ENCODE measurements at places on chromosomes 6 and 20.
A peak's percentile ranks its signal among the peaks of the same experiment; 100 is the strongest.

DNA sequence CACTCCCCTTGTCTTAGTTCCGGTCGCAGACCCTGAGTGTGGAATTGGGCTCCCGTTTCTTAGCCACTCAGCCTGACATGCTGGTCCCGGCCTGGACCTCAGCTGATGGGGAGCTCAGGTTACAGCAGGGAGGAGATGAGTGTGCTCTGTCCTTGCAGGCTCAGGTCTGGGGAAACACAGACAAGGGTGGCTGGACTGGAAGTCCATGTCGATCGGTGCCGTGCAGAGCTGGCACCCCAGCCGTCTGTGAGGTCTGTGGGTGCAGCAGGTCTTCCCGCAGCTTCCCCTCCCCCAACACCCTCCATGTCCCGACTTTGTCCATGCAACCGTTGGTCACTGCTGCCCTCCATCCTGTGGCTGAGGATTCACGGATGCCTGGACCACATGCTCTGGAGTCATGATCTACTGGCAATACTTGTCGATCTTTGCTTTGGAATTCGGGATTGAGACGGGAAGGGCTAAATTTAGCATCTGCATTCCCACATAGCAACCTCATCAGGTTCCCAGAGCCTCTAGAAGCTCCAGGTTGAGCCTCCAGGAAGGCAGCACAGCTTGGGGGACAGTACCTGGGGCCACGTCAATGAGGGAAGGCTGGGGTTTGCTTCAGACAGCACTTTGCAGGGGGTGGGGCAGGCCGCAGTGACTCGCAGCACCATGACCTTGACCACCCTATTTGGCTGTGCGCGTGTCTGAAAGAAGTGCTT, 118.8 kb downstream of the PSMB1 start:
- DNase-seq, result no peak

DNA sequence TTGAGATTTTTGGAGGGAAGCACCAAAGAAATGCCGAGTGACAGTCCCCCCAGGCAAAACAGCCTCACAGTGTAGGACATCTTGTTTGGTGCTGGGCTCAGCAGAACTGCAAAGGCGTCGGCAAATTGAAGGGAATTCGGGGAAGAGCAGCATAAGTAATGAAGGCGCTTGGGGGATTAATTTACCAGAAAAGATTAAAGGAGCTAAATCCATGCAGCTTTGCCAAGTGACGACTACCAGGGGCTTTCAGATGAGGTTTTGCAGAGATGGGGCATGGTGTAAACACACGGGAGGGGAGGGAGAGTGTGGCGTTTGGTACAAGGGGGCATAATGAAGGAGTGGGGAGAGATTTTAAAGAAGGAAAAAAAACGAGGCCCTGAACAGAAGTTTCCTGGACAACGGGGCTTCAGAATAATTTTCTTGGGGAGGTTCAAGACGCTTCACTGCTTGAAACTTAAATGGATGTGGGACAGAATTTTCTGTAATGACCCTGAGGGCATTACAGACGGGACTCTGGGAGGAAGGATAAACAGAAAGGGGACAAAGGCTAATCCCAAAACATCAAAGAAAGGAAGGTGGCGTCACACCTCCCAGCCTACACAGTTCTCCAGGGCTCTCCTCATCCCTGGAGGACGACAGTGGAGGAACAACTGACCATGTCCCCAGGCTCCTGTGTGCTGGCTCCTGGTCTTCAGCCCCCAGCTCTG, 45.4 kb upstream of the CDH22 start:
- no peak for DNase-seq

GRCh38 chr6:113449051-113449450, 408.1 kb upstream of the MARCKS start:
- DNase-seq, result no peak

- no peak for DNase-seq
Measured at GRCh38 chr6:74733830-74734620, 471.8 kb downstream of the COL12A1 start.

GRCh38 chr6:138728662-138729061, 44.9 kb upstream of the CCDC28A start:
- no peak for DNase-seq

- no peak for DNase-seq
Measured at GRCh38 chr6:16450821-16451220, 212.4 kb downstream of the GMPR start.

DNA sequence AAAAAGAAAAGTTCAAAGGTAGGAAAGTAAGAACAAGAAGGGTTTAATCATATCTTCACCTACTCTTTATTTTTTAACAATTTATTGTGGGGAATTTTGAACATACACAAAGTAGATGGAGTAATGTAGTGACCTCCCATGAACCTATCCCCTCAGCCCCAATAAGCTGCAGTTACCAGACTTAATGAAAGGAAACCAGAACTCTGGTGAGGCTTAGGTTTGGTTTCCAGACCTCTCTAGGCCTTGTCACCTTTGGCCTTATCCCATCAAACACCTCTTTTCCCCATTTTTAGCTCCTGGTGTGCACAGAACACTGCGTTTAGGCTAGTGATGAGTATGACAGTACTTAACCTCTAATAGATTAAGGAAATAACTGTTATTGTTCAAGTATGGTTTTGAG, 42.0 kb downstream of the CBFA2T2 start:
- no peak for DNase-seq

- no peak for DNase-seq
Measured at GRCh38 chr20:31948008-31948407, 3.8 kb downstream of the PDRG1 start.

- DNase-seq, result no peak
Measured at GRCh38 chr6:164121527-164121926, 707.0 kb downstream of the QKI start.

DNA sequence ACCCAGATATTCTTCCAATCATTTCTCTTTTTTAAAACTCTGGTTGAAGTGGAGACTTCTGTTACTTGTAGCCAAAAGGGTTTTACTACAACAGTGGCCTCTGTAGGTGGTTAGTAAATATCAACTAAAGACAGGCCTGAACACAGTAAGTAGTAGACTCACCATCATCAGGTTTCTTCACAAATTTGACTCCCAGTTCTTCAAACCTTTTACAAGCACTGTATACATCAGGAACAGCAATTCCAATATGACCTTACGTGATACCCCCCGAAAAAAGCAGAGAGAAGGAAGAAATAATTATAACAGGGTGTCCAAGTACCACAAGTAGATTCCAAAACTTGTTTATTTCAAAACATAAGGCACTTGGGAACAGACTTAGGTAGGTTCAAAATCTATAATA, 21.1 kb downstream of the GLO1 start:
- DNase-seq, result no peak

DNA sequence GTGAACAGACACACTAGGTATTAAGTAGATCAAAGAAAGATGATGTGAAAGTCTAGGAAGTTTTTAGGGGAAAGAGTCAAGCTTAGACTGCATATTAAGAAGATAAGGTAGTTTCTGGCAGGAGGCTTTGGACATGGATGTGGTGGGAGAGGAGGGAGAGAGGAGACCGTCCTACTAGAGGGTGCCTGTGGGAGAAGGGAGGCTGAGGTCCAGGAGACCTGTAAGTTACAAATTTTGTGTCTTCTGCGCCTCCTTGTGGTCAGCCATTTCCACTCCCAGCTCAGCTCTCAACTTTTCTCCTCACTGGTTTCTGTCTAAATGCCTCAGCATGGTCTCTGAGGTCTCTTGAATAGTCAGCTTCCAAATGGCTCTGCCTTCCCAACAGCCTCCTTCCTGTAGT, 193.5 kb downstream of the UNC5CL start:
- DNase-seq, result no peak

GRCh38 chr6:168041928-168042327, 37.1 kb downstream of the FRMD1 start:
- no peak for DNase-seq

GRCh38 chr6:54865091-54865631, 18.6 kb downstream of the FAM83B start:
- no peak for DNase-seq

DNA sequence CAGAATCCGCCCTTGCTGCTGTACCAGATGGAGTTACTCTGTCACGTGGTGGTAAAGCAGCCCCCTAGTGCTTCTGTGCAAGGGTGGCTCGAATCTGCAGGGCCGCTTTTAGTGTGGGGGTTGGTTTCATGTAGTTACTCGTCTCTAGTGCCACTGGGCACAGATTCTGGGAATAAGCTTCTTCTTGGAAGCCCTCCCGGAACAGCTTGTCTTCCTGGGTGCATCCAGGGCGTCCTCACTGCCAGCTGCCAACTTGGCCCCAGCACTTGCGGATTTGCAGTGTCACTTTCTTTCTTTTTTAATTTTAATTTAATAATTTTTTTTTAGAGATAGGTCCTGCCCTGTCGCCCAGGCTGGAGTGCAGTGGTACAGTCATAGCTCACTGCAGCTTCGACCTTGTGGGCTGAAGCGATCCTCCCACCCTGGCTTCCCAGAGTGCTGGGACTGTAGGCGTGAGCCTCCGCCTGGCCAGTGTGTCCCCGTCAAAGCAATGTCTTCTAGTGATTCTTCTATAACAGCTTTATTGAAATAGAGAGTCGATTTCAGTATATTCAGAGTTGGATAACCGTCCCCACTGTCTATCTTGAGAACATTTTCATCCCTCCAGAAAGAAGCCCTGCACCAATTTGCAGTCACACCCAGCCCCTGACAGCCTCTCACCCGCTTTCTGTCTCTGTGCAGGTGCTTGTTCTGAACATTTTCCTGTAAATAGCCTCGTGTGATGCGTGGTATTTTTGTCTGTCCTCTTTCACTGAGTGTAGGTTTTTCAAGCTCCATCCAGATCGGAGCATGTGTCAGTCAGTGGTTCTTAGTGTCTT, 25.9 kb downstream of the PYGB start:
- DNase-seq, result no peak

DNA sequence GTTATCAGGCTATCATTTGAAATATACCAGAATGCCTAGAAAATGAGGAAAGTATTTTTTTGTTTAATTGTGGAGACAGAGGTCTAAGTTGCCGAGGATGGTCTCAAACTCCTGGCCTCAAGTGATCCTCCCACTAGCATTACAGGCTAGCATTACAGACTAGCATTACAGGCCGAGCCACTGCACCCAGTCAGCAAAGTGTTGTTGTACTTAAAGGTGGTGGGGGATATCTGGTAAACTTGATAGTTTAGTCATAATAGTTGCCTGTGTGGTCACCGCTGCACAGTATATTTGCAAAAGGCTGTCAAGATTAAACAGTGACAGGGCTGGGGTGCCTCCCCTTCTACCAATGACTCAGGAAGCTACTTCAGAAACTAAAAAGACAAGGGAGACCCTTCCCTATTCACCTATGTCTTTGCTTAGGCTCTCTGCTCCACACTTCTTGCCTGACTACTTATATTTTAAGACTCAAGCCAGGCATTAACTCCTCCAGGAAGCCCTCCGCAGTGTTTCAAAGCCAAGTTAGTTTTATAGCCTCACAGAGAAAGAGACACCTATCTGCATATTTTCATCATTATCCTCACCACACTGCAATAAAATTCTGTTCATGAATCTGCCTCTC, 3.1 kb upstream of the AKIRIN2 start:
- no peak for DNase-seq

- no peak for DNase-seq
Measured at GRCh38 chr20:41167481-41168253, 30.3 kb downstream of the PLCG1 start.

- peak; percentile 53 for DNase-seq
Measured at GRCh38 chr6:41167173-41167963, 4.5 kb upstream of the TREM2 start.

- no peak for DNase-seq
Measured at GRCh38 chr6:135883045-135883444, 31.5 kb downstream of the PDE7B start.

- no peak for DNase-seq
Measured at GRCh38 chr20:3013771-3014170, 29.7 kb upstream of the GNRH2 start.

GRCh38 chr6:168082860-168083513, 4.0 kb upstream of the FRMD1 start:
- DNase-seq, result no peak

DNA sequence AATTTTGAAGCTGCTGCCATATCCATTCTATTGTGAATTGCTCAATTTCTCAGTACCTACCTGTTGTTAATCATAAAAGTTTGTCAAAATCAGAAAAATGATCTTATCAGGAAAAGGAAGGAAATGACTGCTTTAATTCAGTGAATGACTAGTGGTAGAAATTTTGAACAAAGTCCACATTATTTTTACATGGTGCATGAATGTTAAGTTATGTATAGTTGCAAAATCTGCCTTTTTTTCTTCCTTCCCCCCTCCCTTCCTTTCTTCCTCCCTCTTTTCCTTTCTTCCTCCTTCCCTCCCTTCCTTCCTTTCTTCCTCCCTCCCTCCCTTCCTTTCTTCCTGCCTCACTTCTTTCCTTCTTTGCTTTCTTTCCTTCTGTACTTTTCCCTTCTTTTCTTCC, 127.1 kb upstream of the TSHZ2 start:
- no peak for DNase-seq

DNA sequence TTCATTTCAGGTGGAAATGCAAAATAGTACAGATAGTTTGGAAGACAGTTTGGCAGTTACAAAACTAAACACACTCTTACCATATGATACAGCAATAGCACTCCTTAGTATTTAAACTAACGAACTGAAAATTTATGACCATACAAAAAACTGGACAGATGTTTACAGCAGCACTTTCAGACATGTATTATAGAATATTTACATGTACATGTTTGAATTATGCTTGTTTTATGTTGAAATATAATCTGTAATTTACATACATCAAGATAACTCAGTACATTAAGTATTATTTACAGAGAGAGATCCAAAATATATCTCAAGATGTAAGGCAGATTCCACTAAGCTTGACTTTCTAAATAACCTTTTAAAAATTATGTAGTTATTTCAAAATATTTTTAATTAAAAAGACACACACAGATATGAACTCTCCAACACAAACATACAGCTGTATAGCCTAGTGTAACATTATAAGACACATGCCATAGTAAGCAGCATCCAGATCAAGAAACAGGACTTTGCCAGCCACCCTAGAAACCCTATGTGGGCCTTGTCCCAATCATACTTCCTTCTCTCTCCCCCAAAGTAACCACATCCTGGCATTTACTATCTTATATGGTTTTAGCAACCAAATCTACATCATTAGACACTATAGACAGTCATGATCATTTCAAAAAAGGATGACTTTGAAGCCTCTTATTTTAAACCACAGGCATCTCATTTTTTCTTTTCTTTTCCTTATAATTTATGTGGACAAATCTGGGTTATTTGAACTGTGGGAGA, 82.2 kb downstream of the MAN1A1 start:
- DNase-seq, result no peak

GRCh38 chr20:39874049-39874893, 814.8 kb downstream of the MAFB start:
- DNase-seq, result peak; percentile 71

DNA sequence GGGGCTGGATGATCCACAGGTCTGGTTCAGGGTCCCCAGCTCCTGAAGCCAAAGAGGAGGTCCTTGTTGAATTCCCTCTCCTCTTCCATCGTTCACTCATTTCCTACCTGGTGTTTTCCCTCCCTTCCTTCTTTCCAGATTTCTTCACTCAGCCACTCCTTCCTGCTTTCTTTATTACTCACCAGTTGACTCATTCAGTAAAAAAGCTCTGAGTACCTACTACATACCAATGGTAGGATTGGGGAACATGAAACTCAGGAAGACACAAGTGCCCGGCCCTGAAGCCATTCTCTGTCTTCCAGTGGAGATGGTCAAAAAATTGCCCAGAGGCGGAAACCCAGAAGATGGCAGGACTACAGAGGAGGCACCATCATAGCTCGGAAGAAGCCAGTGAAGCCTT, 11.9 kb upstream of the NSFL1C start:
- no peak for DNase-seq

GRCh38 chr6:28217890-28218289, 7.2 kb upstream of the ZSCAN9 start:
- DNase-seq, result no peak

GRCh38 chr20:10402938-10403608, 30.9 kb downstream of the MKKS start:
- no peak for DNase-seq

Measured in renal pelvis (tissue), 12 donors.